ENCODE measurements at places on chromosomes 6 and 20. TPM values are rescaled to one million over a fixed set of nuclear protein-coding genes. Genes with fewer than 3 reads are reported as not detected.
A peak's percentile ranks its signal among the peaks of the same experiment; 100 is the strongest.

DNA sequence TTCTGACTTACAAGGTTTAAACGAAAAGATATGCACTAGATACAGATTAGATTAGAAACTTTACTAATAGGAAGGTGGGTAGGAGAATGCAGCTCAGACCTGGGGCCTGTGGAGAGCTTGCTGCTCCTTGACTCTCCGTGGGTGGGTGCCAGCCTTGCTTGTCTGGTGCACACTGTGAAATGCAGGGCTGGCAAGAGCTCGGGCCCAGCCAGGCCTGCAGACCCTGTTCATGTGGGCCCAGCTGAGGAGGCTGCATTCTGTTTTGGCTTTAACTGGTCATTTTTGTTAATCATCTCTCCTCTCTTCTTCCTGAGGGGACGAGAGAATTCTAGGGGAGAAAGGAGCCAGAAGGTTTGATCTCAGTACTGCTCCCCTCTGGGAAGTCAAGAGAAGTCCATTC lies 325.4 kb downstream of the QKI start:
- DNase-seq: no peak

- DNase-seq: no peak
Measured at GRCh38 chr20:56995635-56996075, 270.8 kb downstream of the BMP7 start.

DNA sequence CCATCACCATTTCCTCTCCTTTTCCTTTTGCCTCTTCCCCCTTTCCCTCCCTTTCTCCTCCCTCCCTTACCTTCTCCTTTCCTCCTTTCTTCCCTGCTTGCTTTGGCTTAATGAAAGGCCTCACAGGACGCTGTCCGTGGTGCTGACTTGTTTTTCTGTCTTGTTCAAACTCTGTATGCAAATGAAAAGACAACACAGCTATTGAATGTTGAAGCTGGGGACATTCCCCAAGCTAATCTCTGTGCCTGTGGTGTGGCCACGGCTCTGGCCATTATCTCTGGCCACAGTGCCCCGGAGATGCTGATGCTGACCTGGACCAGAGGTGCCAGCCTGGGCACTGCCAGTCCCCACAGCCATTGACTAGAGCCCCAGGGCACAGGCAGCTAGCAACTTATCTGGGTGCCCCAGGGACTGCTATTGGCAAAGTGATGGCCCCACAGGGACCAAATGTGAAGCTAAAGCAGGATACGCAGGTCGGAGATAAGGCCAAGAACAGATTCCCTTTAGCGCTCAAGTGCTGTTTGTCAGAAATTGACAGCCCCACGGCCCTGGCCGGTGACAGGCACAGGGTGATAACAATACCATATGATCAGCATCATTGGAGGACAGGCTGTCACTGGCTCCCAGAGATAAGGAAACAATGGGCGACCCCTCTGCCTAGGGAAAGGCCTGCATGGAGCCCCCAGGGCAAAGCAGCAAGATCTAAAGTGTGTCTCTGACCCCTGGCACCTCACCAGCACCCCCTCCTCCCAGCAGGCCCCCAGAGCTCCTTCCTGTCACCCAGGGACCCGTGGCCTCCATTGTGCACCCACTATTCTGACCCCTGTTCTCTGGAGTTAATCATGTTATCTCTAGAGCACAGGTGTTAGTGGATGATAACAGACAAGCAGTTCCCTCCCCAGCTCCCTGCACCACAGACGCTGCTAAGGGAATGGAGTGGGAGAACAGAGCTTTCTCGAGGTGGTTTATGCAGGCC lies 31.6 kb upstream of the SLC32A1 start:
- DNase-seq: peak; percentile 71

DNA sequence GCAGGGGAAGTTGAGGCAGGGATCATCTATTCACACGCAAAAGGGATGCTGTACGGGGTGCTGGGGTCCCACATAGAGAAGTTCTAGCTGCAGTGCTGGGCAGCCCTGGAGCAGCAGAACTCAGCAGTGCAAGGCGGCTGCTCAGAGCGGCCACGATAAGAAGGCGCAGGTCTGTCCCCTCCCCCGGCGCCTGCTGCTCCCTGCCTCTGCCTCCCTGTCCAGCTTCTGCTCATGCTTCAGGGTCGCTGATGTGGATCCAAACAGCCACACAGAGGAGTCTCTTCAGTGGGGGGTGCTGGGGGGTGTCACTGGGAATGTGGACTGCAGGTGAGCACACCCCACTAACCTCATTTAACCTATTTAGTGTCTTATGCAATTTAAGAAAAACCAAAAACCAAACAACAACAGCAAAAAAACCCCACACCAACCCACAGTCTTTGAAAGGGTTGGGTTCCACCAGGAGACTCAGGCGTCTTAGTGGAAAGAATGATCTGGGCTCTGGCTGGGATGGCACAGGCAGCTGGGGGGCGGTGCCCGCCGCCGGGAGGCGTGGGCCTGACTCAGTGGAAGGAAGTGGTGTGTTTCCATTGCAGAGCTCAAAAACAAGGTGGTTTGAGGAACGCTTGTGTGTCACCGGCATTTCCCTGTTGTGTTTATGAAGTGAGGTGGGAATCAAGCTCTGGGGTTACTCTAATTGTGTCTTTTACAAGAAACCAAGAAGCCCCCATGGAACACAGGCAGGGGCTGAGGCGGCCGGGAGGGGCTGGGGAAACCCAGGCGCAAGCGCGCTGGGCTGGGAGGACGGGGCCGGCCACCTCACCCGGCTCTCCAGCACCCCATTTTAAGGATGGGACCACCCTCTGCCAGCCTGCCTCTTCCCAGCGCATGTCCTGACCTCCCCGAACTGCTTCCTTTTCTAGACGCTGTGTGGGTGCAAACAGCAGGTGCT lies 55.1 kb downstream of the IRF4 start:
- no peak for DNase-seq

GRCh38 chr6:13455552-13455966 lies 31.8 kb downstream of the GFOD1 start:
- no peak for DNase-seq

- no peak for DNase-seq
Measured at GRCh38 chr6:107794771-107795170, 29.3 kb downstream of the SCML4 start.

DNA sequence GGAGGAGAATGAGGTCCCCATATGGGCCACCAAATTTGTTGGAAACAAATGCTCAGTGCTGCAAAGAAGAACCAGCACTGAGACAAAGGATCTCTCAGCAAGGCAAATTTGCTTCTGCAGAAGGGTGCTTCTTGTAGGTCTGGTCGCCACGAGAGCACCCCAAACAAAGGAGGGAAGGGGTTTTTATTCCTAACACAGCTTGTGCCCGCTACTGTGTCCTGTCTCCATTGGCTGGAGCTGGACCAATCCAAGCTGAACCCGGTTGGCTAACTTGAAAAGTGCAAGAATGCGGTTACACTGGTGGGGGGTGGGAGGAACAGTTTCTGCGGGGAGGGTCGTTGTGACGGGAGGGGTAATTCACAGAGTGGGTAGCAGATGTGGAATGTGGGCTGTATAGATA lies 54.1 kb upstream of the TULP1 start:
- no peak for DNase-seq

GRCh38 chr20:10671221-10671918 lies 2.4 kb downstream of the JAG1 start:
- peak; percentile 85 for DNase-seq

DNA sequence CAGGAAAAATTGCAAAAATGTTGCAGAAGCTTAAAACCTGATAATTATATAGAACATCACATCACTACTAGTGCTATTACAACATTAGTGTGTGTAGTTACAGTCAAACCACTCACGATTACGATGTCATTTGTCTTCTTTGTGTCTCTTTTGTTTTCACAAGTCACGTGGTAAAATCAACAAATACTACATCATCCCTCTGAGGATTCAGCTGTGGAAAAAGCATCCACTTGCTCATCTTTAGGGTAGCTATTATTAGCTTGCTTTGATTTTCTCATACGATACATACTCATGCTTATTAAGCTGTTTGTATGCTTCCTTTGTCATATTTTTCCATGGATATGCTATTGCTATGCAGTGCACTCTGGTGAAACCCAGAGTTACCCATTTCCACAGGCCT lies 22.2 kb upstream of the ATXN1 start:
- DNase-seq: no peak

GRCh38 chr6:9056556-9056955 lies 621.2 kb upstream of the SLC35B3 start:
- DNase-seq: no peak

DNA sequence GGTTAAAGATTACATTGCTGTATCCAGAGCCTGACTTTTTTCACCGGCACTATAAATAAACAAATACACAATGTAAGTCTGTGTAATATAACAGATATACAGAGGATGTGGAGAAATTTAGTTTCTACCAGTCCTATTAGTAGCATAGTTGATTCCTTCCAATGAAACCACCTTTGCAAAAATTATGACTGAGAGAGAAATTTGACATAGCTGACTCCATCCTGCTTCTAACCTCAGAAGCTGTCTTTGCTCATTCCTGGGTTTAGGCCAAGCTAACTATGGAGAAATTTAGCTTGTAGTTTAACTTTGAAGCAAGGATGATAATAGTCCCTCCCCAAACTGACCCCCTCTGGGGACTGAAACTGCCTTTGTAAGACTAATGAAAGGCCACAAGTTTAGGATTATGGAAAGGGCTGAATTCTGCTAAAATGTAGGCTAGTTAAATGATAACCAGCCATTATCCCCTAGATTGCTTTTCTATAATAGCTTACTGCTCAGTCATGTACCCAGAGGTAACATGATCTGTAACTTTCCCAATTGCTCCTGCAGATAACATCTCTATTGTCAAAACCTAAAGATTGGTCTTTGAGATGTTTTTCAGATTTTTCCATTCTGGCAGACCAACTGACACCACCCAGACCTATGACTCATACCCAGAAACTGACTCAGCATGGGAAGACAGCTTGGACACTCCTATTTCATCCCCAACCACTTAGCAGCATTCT lies 172.8 kb upstream of the ARG1 start:
- DNase-seq: peak; percentile 93

DNA sequence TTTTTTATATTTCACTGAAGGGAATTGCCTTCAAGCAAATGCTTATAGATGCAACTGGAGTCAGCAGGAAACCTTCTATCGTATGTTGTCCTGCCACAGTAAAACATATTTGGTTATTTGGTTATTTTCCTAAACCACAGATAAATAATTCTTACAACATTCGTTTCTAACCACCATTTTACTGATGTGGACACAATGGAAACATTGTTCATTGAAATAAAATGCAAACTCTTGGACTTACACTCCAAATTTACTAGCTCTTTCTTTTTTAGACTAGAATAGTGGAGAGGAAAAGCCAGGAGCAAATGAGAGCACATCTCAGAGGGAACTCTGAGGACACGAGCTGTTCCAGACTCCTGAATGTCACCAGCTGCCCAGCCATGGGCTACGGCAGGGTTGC lies 114.8 kb downstream of the RPS12 start:
- peak; percentile 26 for DNase-seq

DNA sequence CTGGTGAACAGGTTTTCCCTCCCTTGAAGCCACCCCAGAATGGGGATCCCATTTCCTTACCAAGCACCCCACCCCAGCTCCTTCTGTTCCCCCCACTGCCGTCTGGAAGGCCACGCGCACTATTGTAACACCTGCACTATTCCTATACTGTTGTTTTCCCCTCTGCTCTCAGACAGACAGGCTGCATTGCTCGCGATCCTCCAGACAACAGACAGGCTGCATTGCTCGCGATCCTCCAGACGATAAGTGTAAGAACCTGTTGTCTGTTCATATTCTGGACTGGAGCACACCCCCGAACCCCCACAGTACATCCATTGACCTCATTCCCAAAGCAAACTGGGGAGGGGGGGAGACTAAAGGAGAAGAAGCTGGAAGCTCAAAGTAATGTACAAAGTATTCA lies 72.7 kb downstream of the LY86 start:
- no peak for DNase-seq

DNA sequence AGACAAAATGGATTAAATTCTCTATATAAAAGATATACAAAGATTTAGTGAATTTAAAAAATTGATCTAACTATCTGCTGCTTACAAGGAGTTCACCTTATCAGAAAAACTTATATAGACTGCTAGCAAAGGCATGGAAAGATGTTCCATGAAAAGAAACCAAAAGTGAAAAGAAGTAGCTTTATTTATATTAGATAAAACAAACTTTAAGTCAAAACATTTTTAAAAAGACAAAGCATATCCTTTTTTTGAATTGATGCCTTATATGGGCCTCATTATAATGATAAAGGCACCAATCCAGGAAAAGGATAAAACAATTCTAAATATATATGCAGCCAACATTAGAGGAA lies 334.2 kb downstream of the MEI4 start:
- DNase-seq: no peak

- DNase-seq: no peak
Measured at GRCh38 chr6:19535351-19535750, 301.8 kb upstream of the ID4 start.

- peak; percentile 79 for DNase-seq
Measured at GRCh38 chr6:15897063-15897876, 231.6 kb upstream of the MYLIP start.

- peak; percentile 73 for DNase-seq
Measured at GRCh38 chr6:44116641-44117382, 10.4 kb downstream of the MRPL14 start.

DNA sequence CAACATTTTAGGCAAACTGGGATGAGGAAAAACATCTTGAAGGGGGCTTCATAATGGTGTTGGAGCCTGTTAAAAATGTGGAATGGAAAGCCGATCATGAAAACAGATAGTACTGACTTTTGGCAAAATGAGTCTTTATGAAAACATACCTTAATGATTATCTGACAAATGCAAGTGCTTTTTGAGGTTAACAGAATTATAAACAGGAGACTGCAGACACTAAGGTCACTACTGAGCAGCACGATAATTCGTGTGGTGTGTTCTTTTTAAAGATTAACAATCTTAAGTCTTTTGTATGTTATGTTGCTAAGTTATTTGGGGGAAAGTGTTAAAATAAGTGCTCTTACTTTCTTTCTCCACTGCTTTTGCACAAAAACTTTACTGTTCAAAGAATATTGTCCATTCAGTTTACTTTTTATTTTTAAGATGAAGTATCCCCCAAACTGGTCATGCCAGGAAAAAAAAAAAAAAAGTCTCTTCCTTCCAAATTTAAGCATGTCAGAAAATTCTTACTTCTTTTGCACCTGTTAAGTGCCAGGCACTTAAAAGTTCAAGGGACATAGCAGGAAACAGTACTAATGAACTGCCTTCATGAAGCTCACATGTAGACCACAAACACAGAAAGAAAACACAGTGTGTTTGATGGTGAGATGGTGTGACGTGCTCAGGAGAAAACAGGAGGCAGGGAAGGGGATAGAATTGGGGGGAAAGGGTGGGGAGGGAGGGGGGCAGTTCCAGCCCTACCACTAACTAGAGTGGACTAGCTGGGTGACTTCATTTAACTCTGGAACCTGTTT lies 73.2 kb downstream of the CDYL start:
- no peak for DNase-seq

GRCh38 chr6:111481836-111482187 lies 1.2 kb downstream of the REV3L start:
- DNase-seq: peak; percentile 46

TXLNB gene
- 1.5 TPM for total RNA-seq

MLN gene
- total RNA-seq: not detected

KCTD20 gene
- 45.2 TPM for total RNA-seq

CST5 gene
- total RNA-seq: not detected

SLC25A27 gene
- 12.6 TPM for total RNA-seq

MUC21 gene
- not detected for total RNA-seq
